ENCODE measurements at places on chromosomes 6 and 20.

- DNase-seq = no peak
These were observed 48.0 kb upstream of the GTSF1L start for GRCh38 chr20:43774754-43775153.

DNA sequence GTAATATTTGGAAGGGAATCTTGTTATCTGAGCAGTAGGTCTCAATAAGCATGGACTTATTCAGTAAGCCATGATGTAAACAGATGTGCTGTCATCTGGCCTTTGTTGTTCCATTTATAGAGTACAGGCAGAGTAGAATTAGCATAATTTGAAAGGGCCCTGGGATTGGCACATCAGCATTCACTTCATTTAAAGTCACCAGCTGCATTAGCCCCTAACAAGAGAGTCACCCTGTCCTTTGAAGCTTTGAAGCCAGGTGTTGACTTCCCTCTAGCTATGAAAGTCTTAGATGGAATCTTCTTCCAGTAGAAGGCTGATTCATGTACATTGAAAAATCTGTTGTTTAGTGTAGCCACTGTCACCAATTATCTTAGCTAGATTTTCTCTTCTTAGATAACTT is 95.9 kb downstream of the ANKRD6 start:
- no peak for DNase-seq

DNA sequence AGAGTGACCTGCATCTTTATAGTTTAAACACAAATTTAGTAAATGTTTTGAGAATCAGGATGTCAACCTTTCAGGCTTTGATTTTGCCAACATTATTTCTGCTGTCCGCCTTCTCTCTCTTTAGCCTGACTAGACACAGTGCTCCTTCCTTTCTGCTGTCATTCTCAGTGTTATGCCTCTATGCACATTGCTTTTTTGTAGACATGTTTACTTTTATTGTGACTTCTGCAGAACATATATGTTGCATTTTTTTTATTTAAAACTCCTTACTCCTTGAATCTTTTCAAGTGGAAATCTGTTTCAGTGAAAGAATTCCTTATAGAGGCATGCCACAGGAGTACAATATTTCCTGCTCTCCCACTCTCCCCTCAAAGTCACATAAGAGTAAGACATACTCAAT is 64.2 kb downstream of the LAMA4 start:
- no peak for DNase-seq

- DNase-seq = no peak
These were observed 607.8 kb upstream of the ARID1B start for GRCh38 chr6:156169371-156169770.

- peak; percentile 56 for DNase-seq
These were observed 116.6 kb downstream of the RNF144B start for GRCh38 chr6:18503593-18504231.

- DNase-seq = no peak
These were observed 41.4 kb downstream of the MAP3K5 start for GRCh38 chr6:136750696-136751521.

- DNase-seq = no peak
These were observed 97.4 kb upstream of the RNF24 start for GRCh38 chr20:4112481-4113421.

DNA sequence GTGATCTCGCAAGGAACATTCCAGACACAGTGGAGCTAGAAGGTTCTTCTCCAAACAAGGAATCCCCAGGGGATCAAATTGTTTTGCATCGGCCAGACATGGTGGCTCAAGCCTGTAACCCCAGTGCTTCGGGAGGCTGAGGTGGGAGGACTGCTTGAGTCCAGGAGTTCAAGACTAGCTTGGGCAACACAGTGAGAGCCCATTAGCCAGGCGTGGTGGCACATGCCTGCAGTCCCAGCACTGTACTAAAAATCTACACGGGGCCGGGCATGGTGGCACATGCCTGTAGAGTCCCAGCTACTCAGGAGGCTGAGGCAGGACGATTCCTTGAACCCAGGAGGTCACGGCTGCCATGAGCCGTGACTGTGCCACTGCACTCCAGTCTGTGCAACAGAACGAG is 15.3 kb downstream of the GMEB2 start:
- DNase-seq = no peak

DNA sequence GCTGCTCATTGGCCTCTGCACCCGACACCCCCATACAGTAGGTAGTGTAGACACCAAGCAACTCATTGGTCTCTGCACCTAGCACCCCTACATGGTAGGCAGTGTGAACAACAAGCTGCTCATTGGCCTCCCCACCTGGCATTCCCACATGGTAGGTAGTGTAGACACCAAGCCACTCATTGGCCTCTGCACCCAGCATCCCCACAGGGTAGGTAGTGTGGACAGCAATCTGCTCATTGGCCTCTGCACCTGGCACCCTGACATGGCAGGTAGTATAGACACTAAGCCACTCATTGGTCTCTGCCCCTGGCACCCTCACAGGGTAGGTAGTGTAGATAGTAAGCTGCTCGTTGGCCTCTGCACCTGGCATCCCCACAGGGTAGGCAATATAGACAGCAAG is 226.0 kb downstream of the SLC24A3 start:
- no peak for DNase-seq

DNA sequence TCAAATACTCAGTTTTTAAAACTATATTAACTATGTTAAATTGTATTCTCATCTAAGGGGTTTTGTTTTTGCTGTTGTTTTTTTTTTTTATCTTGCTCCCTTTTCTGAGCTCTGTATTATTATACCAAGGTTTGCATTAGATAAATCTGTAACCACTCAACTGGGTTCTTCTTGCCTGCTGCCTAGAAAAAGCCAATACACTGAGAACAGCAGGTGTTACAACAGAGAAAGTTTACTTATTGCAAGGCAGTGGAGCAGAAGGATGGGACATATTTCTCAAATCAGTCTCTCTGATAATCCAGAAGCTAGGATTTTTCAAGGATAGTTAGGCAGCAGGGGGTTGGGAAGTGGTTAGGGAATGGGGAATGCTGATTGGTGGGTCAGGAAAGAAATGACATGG is 378.8 kb upstream of the PLCB4 start:
- DNase-seq = no peak

- no peak for DNase-seq
These were observed 6.0 kb upstream of the TULP1 start for GRCh38 chr6:35518566-35519312.

- no peak for DNase-seq
These were observed 102.6 kb upstream of the MLN start for GRCh38 chr6:33906439-33906838.

DNA sequence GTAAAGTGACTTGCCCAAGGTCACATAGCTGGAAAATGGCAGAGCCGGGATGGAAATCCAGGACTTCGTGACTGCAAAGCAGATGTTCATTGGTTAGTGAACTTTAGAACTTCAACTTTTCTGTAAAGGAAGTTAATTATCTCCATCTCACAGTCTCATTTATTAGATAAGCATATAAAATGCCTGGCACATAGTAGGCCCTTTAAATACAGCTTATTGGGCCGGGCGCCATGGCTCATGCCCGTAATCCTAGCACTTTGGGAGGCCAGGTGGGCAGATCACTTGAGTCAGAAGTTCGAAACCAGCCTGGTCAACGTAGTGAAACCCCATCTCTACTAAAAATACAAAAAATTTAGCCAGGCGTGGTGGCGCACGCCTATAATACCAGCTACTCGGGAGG is 1.7 kb upstream of the MMP9 start:
- no peak for DNase-seq

DNA sequence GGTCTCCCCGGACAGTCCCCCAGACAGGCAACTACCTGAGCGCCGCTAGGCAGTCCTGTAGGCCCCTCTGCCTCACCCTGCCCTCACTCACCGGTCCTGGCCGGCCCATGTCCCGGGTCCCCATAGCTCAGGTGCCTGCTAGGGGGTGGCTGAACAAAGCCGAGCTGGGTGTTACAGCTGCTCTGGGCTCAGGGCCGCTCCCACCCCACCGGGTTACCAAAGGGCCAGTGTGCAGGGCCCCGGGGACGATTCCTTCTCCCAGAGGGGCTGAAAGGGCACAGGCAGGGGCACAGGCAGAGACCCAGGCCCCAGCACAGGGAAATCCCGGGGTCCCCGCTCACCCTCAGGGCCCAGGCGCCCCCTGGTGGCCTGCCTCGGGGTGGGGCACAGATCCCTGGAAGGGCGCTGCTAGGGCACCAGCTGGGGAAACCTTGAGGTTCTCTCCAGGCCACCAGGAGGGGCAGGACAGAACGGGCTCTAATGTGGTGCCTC is 118.4 kb downstream of the GRM4 start:
- DNase-seq = no peak

- DNase-seq = no peak
These were observed 114.9 kb downstream of the EPHA7 start for GRCh38 chr6:93304505-93304904.

- DNase-seq = no peak
These were observed 45.0 kb downstream of the CARMIL1 start for GRCh38 chr6:25324066-25324762.

- no peak for DNase-seq
These were observed 754.4 kb upstream of the MARCKS start for GRCh38 chr6:113102761-113103160.

GRCh38 chr6:82240186-82240585 is 7.4 kb downstream of the IBTK start:
- no peak for DNase-seq

GRCh38 chr20:13788167-13788834 is 3.5 kb downstream of the NDUFAF5 start:
- DNase-seq = no peak

- no peak for DNase-seq
These were observed 90.9 kb downstream of the CHMP4B start for GRCh38 chr20:33902011-33902410.

DNA sequence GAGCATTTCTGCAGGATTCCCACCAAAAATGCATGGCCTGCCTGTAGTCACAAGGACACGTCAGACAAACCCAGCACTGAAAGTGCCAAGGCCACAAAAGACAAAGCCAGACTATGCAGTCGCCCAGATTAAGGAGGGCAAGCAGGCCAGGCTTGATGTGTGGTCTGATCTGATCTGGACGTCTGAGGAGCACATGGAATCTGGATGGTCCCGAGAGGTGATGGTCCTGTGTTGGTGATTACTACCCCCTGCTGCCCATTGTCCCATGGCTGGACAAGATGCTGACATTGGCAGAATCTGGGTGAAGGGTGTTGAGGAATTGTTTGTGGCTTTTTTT is 17.1 kb downstream of the NPEPL1 start:
- peak; percentile 12 for DNase-seq

DNA sequence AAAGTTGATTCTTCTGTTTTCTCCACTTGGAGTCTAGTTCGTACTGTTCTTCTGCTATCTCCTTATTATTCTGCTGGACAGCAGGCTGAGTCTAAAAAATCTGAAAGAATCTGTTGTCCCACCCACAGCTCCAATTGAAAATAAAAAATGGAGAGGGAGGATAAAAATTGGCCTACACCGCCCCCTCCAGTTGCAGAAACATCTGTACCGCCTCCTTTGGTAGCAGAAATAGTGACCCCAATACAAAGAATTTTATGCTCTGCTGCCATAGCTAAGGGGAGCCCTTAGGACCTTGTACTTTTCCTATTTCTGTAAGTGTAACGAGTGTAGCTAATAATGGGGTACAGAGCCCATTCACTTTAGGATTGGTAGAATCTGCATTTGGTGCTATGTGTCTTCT is 4.9 kb upstream of the FKBP1A start:
- DNase-seq = no peak

GRCh38 chr6:12291071-12291838 is 1.1 kb downstream of the EDN1 start:
- DNase-seq = no peak

DNA sequence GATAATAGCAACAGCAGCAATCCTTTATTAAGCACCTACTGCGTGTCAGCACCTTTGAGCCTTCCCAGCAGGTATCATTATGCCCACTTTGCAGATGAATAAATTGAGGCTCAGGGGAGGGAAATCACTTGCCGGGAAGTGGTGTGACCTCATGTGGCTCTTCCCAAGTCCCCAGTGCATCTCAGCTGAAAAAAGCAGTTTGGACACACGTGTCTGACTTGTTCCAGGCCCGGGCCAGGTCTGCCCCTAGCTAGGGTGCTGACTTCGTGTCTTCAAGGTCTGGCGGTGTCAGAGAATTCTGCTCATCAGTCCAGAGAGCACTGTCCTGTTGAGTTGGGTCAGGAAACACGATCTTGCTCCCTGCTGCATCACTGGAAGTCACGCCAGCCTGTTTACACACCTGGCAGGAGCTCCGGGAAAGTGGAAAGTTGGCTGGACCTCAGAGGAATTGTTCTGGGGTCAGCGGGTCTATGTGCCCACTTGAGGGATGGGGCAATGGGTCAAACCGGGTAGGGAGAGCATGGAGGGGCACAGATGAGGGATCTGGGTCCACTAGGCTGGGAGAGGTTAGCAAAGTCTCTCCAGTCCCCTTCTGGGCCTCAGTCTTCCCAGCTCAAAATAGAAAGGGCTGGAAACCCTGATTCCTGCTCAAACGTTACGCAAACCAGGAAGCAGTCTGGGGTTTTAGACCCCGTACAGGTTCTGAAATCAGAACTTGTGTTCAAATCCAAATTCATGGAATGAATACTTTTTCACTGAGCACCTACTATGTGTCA is 10.5 kb downstream of the SLC13A3 start:
- no peak for DNase-seq

- DNase-seq = no peak
These were observed 348.9 kb downstream of the NRN1 start for GRCh38 chr6:5657684-5658430.

GRCh38 chr20:23434521-23435313 is 4.8 kb upstream of the CSTL1 start:
- no peak for DNase-seq

GRCh38 chr20:13221673-13222318 is 722 bp downstream of the ISM1 start:
- peak; percentile 42 for DNase-seq

DNA sequence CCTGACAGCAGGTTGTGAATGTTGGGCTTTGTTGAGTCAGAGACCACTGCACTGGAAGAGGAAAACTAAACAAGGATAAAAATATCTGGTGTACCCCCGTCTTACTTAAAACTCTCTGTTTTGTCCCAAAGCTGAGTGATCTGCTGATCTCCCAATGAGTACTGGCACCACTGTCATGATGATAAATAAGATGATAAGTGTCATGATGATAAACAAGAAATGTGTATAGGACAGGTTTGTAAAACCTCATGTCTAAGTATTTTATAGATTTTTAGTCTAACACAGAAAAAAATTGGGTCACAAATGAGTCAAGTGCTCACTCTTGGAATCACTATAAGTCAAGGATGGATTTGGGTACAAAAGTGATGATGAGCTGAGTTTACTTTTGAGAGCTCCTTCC is 8.5 kb upstream of the SIM1 start:
- no peak for DNase-seq

GRCh38 chr20:34581341-34582184 is 23.0 kb downstream of the MAP1LC3A start:
- DNase-seq = no peak

- no peak for DNase-seq
These were observed 149.6 kb upstream of the SYNCRIP start for GRCh38 chr6:85792254-85792653.

Measured in breast epithelium (tissue), 4 donors.